ENCODE measurements at places on chromosomes 5 and 9.

DNA sequence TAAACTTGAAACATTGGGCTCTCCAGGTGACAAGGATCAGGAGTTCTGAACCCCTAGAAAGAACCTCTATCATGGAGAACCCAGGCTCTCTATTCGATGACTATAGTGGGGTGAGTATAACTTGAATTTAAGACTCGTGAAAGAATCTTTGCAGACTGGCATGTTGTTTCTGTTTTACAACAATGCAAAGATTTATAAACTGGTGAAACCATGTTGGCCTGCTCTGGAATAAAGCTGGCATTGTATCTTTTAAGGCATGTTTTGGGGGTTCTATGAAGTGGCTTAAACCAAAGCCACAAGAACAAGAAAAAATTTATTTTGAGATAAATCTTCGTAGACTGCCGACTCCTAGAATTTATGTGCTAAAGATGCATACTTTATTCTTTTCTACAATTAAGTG, 9.8 kb upstream of the GDNF start:
- DNase-seq, result no peak

DNA sequence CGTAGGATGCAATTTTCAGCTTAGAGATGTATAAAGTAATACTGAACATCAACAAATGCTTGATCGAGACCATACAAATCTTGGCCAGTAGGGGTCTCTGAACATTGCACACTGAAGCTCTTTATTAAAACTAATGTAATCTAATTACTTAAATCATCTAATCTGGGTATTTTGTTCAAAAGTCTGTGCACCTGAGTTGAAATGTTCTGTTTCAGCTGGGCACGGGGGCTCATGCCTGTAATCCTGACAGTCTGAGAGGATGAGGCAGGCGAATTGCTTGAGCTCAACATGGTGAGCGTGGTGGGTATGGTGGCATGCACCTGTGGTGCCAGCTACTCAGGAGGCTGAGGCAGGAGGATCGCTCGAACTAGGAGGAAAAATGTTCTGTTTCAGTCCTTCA, 41.0 kb downstream of the ESM1 start:
- no peak for DNase-seq

GRCh38 chr5:7882926-7883325, 14.0 kb downstream of the MTRR start:
- no peak for DNase-seq

- no peak for DNase-seq
Measured at GRCh38 chr9:105142406-105143135, 101.9 kb upstream of the SLC44A1 start.

GRCh38 chr5:6183391-6184390, 194.7 kb downstream of the MED10 start:
- DNase-seq, result no peak

- no peak for DNase-seq
Measured at GRCh38 chr5:34790069-34790468, 48.9 kb upstream of the TTC23L start.

GRCh38 chr9:89375191-89375760, 57.0 kb downstream of the SECISBP2 start:
- peak; percentile 61 for DNase-seq

GRCh38 chr9:89799766-89800165, 195.0 kb downstream of the GADD45G start:
- no peak for DNase-seq

DNA sequence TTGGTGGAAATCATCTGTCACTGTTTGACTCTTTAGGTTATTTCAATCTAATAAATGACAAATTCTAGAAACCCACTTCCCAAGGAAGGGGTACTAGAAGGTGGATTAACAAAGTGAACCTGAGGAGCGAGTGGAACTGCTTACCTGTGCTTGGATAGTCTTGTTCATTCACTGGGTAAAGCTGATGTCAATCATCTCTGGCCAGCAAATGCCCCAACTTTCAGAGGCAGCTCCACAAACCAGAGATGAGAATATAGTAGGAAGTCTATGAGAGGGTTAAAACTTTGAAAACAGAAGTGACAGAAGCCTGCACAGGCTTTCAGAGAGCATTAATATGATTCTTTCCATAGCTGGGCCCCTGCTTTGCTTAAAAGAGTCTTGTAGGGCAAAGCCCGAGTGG, 7.3 kb upstream of the FOXE1 start:
- no peak for DNase-seq

DNA sequence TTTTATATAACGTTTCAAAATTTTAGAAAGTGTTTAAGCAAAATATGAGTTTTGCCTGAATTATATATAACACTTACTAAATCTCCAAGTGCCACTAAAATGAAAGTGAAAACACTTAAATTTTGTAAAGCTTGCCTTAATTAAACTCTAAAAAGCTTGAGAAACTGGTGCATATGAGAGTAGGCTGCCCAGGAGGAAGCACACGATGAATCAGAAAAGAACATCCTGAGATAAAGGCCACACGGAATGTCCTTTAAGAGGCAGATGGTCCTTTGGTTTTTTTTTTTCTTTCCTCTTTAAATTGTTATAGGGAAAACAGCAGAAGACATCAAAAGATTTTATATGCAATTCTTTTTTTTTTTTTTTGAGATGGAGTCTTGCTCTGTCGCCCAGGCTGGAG, 60.3 kb downstream of the HABP4 start:
- DNase-seq, result no peak

- no peak for DNase-seq
Measured at GRCh38 chr5:75067434-75067833, 15.1 kb upstream of the GCNT4 start.

GRCh38 chr5:57940879-57941278, 458.3 kb upstream of the ACTBL2 start:
- no peak for DNase-seq

- peak; percentile 81 for DNase-seq
Measured at GRCh38 chr5:88675708-88676636, 207.0 kb downstream of the MEF2C start.

DNA sequence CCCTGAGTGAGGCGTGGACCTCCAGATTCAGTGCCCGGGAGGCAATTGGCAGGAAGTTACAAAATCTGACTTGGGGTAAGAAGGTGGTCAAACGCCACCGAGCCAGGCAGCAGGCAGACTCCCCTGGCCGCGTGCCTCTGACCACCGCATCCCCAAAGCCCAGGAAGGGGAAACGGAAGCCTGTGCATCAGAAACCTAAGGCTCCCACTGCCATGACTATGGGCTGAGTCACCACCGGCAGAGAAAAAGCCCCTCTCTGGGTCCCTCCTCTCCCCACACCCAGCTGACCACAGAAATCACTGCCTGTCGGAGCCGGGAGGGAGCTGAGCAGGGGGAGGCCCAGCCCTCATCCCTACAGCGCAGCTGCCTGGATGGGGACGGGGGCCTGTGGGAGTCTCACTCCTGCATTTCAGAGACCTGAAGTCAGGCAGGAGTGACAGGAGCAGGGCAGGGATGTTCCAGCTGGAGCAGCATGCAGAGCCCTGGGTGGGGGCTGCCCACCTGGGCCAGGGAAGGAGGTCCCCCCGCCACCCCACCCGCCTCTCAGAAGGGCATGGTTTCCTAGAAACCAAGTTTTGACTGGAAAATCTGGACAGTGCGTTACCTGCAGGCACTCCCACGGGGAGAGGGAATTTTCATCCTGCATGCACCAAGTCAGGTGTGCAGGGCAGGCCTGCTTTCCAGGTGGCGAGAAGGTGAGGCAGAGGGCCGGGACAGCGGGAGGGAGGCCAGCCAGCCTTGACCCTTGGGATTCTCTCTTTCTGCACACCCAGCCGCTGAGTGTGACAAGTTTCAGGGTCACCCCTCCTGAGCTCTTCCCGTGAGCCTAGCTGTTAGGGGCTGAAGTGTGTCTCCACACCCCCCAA, 68.2 kb downstream of the LRSAM1 start:
- DNase-seq, result no peak

DNA sequence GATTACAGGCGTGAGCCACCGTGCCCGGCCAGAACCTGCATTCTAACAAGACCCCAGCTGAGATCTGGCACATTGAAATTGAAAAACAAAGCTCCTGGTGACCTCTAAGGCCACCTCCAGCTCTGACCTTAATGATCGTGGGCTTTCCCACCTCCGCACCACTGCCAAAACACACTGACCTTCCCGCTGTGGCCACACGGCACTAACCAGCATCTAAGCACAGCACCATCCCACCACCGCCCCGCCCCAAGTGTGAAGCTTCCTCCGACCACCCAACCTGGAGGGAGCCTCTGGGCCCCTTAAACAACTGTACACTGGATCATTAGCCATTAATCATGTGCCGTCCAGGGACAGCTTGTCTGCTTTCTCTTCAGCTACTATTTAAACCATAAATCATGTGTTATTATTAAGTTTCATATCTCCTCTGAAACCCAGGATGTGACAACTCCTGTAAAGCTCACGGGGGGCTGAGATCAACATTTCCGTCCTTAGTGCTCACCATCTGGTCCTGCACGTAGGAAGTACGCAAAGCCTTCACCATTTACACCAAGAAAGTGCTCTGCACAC, 80.6 kb downstream of the COL23A1 start:
- DNase-seq, result no peak

DNA sequence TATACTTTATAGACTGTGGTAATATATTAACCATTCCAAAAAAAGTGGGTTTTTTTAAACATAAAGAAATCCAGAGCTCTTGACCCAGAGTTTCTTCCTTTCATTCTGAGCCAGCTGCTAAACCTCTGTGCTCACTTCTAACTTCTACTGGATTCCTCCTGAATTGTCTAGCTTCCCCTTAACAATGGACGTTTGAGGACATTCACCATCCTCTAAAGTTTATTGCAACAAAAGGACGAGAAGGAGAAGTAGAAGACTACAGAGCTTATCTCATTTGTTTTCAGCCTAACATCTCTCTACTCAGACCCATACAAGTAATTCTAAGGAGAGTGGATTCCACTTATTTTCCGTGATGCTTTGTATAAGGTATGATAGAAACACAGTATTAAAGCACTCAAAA, 284.2 kb downstream of the MAST4 start:
- no peak for DNase-seq

DNA sequence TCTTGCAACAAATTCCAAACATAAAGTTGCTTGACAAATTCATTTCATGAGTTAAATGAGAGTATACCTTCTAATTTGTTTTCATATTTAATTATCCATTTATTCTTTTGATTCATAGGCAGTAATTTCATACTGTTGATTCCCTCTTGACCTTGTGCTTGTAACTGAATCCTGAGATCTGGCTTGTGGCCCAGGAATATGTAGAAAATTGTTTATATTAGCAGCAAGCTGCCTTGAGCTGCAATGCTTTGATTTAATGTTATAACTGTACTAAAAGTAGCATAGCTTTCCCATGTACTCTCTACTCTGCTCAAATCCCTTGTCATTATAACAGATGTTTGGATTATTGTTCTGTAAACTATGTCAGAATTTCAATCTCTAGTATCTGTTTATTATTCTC, 780.7 kb downstream of the NR2F1-AS1 start:
- DNase-seq, result no peak

DNA sequence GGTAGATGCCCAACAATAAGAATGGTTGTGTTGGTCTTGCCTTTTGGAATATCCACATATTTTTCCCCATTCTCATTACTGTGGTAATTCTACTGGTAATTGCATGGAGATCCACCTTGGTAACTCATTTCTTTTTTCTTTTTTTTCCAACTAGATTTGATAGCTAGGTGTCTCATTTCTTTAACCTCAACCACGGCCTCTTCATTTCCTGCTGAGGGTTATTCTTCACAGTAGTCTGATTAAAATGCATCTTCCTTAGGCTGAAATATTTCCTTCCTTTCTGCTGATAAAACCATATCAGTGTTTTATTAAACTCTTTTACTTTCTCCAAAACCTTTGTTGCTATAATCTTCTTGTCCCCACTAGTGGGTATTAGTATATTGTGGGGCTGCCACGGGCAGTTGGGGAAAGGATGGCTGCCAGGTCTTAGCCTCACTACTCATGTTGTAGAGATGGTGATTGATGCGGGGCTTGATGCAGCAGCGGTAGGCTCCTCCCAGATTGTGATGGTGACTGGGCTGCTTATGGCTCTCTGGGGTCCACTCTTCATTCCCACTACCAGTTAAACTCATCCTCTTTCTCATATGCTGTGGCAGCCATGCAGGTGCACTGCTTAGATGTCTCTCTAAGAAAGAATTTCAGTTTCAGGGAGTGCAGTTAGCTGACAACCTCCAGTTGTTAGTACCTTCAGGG, 35.9 kb downstream of the KIF2A start:
- DNase-seq, result no peak

DNA sequence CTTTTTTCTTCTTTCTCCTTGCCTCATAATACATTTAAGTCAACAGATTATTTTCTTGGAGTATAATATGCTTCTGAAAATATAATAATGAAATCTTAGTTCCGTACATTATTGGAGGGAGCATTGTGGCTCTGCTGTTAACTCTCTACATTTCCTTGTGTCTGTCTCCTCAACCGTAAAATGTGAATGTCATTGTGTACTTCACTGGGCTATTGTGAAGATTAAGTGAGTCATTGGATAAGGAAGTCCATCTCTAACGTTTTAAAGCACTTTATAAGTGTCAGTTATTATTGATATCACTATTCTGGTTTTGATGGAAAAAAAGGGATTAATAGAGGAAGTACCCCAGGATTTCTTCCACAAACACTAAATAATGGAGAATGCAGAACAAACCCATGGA, 304.5 kb upstream of the RFX3 start:
- no peak for DNase-seq

DNA sequence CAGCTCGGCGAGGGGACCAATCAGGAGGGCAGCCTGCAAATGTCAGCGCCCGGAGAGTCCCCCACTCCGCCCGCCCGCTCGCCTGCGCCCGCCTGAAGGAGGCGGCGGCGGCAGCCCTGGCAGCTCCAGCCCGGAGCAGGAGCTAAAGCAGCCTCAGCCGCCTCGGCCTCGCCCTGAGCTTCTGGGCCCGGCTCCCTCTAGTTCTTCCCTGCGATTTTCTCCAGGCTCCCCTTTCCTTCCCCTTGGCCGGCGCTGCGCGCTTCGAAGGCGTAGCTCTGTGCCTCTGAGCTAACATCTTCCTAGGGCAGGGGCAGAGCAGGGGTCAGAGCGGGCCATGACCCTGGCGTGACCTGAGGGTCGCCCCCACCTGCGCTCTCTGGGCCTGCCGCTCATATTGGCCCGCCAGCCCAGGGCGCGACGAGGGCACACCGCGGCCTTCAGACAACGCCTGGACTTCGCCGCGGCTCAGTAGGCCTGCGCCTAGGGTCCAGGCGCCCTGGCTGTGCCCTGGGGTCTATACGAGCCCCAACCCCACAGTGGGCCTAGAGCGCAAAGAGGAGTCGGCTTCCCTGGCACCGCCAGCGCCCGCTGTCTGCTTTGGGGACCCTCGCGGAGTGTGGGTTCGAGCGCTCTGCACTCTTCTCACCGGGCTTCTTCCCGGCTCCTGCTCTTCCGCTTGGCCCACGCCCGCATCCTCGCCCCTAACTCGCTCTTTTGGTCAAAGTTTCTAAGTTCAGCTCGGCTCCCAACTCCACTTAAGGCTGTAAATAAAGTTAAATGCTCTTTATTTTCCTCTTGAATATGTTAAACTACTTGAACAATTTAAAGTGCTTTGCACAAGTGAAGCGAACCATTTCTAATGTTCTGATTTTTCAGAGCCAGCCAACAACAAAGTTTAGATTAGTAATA, 504 bp upstream of the OTP start:
- DNase-seq, result peak; percentile 75

DNA sequence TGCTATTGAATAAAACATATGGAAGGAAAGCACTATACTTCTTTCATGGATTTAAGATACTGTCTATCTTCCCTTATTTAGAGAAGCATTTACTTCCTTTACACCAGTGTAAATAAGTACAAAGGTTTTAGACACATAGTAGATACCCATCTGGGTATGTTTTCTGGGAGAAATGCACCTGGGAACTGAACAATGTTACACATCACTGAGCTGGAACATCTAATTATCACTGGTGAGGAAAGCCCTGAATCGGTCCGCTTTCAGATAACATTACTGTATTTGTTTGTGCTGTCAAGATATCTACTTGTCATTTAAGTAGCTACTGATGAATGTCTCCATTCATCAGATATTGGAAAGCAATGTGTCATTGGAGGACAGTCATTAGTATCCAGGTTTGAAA, 964.7 kb upstream of the PTPRD start:
- DNase-seq, result no peak

Measured in right kidney (tissue), 9 donors.